Hypothalamus (tissue), 51 donors: ENCODE measurements at places on chromosomes 4 and X.

DNA sequence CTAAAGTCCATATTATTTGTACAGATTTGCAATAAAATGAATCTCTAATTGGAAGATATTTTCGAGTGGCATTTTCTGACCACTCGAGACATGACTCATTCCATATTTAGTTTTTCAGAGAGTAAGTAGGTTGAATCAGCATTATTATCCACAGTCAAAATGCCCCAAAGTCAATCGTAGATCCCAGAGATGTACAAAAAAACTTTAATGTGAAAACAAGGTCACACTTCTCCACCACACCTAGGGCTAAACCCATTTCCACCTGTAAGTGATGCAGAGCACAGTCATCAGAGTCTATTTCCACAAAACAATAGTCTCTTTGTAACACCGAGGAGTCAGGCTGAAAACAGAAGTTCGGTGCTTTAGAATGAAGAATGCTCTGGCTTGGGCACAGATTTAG, 117.1 kb upstream of the TENM3 start:
- no peak for DNase-seq

DNA sequence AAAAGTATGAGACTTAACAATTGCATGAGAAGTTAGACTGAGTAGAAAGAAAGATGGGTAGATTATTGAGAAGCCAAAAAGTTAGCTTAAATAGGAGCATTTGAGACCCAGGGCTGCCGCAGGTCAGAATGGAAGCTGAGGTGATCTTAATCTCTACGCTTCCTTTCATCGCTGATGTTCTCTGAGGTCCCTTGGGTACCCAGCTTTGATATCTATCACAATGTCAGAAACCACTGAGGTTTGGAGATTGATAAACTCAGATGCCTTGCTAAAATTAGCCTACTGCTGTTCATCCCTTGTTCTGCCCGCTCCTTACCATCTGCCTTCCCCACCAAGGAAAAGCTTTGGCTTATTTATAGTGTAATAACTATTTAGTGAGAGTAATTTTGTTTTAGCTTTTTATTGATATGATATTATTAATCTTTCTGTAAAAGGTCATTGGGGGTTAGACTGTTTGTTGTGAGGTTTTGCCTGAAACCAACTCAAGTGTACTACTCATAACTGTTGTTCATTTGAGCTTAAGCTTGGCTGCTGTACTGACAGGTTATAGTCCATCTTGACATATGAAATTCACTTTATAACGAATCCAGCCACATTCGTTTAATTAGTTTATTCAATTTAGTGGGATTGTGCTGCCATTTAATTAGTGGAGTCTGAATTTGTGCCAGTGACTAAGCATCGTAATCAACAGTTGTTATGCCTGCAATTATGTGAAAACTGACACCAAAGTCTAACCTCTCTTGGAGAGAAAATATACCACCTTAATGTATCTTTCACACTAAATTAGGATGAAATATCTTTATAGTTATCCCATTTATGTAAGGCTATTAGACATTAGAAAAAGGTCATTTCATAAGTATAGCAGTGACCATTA, 15.1 kb downstream of the MCUB start:
- no peak for DNase-seq

- DNase-seq = no peak
Measured at GRCh38 chr4:27178061-27178460, 317.4 kb downstream of the STIM2 start.

DNA sequence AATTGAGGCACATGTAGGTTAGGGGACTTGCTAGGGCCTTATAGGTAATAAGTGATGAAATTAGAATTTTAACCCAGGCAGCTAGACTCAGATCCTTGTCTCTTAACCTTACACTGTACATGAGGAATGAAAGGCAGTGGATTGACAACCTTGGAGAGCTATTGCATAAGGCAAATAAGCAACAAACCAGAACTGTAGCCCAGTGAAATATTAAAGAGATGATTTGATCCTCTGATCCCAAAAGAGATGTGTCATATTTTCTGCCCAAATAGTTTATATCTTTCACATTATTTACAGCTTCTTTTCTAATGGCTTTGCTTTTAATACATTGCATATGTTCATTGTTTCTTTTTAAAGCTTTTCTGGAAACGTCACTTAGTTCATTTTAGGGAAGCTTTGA, 252.6 kb downstream of the ANK2 start:
- DNase-seq = no peak

GRCh38 chr4:113750296-113750695, 11.2 kb downstream of the CAMK2D start:
- DNase-seq = no peak

GRCh38 chrX:49925176-49925575, 2.8 kb downstream of the CLCN5 start:
- DNase-seq = no peak

DNA sequence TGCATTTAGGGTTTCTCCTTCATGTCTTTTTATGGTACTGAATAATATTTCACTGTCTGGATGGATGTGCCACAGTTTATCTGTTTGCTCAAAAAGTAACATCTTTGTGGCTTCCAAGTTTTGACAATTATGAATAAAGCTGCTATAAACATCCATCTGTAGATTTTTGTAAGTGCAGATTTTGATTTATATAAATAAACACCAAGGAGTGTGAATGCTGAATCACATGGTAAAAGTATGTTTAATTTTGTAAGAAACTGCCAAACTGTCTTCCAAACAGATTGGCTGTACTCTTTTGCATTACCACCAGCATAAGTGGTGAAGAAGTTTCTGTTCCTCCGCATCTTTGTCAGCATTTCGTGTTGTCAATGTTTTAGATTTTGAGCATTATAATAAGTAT, 158.7 kb upstream of the GIMD1 start:
- DNase-seq = no peak

DNA sequence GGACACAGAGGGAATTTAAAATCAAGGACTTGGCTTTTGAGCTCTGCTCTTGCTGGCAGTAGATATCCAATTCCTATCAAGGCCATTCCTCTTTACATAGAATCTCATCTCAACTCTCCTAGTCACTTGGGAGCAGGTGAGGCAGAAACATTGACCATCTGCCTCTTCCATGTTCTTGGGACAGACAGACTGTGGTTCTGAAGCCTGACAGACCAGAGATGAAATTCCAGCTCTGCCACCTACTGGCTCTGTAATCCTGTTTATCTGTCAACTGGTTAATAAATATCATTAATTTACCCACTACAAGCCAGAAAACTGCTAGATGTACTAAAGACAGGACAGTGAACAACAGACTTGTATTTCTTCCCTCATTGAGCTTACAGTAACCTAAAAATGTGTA, 300.8 kb downstream of the ADGRL3 start:
- DNase-seq = peak; percentile 1
